Small intestine (tissue), 16 donors: ENCODE measurements at places on chromosomes 1 and 21. TPM values are rescaled to one million over a fixed set of nuclear protein-coding genes. Genes with fewer than 3 reads are reported as not detected.

GRCh38 chr1:40818264-40818961, 34.8 kb downstream of the KCNQ4 start:
- no peaks in the 10 kb centered on the region for H3K27me3 ChIP-seq
- no peaks in the 10 kb centered on the region for H3K4me1 ChIP-seq
- H3K27ac ChIP-seq, result no peak overlapping the region
- H3K36me3 ChIP-seq, result no peaks in the 10 kb centered on the region
- peak overlapping the region; percentile 42 for H3K4me3 ChIP-seq

SUSD4 gene
- not detected for polyA plus RNA-seq

GRCh38 chr1:31730336-31731048, 26.7 kb upstream of the COL16A1 start:
- no peak overlapping the region for H3K27ac ChIP-seq
- H3K27me3 ChIP-seq, result no peaks in the 10 kb centered on the region
- H3K36me3 ChIP-seq, result peaks cover 80% of the 10 kb centered on the region

GRCh38 chr1:32948390-32948722, 16.3 kb downstream of the RNF19B start:
- H3K27me3 ChIP-seq, result no peaks in the 10 kb centered on the region
- peaks cover 10% of the 10 kb centered on the region for H3K4me1 ChIP-seq
- no peak for DNase-seq
- H3K4me3 ChIP-seq, result no peak overlapping the region
- H3K27ac ChIP-seq, result peak overlapping the region; percentile 86
- peaks cover 30% of the 10 kb centered on the region for H3K36me3 ChIP-seq

DNA sequence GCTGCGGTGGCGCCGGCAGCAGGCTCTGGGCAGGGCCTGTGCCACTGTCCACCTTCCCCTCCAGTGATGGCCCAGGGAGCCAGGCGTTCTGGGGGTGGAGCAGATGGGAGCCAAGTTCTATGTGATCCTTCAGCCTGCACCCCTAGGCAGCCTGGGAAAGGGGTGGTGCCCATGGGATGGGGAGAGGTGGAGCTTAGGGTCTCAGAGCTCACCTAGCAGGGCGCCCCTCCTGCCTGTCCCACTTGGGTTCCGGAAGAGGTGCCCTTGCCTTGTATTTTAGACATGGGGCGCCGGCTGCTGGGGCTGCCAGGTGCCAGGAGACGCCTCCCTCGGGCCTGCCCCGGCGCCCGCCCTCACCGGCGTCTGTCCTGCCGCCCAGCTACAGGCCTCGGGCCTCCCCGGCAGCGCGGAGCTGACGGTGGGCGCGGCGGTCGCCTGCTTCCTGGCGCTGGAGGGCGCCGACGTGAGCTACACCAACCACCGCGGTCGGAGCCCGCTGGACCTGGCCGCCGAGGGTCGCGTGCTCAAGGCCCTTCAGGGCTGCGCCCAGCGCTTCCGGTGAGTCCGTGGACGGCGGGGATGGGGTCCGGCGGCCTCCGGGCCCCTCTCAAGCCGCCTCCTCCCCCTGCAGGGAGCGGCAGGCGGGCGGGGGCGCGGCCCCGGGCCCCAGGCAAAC, 3.1 kb upstream of the MMP23B start:
- no peaks in the 10 kb centered on the region for H3K36me3 ChIP-seq
- no peaks in the 10 kb centered on the region for H3K4me1 ChIP-seq
- no peak for DNase-seq
- H3K4me3 ChIP-seq, result no peak overlapping the region

TMEM240 gene
- polyA plus RNA-seq, result 1.6 TPM

DNA sequence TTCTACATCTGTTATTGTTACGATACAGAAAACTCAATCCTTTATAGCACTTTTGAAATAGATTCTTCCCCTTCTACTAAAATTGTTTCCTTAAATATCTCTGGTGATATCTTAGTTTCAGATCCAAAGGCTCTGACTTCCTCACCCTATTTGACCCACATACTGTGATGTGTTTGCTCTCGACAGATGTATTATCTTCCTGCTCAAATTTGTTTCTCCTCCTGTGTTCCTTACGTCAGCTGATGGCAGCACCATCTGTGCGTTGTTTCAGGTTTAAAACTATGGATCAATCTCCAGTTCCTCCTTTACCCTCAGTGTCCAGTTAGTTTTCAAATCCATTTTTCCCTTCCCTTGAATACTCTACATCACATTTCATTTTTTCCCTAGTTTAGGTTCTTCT, 274.4 kb downstream of the RYR2 start:
- no peak for DNase-seq
- no peaks in the 10 kb centered on the region for H3K27me3 ChIP-seq
- H3K4me1 ChIP-seq, result no peaks in the 10 kb centered on the region
- H3K36me3 ChIP-seq, result no peaks in the 10 kb centered on the region
- no peak overlapping the region for H3K27ac ChIP-seq

KRTAP7-1 gene
- polyA plus RNA-seq, result not detected

FAM78B gene
- polyA plus RNA-seq, result 1.3 TPM

DNA sequence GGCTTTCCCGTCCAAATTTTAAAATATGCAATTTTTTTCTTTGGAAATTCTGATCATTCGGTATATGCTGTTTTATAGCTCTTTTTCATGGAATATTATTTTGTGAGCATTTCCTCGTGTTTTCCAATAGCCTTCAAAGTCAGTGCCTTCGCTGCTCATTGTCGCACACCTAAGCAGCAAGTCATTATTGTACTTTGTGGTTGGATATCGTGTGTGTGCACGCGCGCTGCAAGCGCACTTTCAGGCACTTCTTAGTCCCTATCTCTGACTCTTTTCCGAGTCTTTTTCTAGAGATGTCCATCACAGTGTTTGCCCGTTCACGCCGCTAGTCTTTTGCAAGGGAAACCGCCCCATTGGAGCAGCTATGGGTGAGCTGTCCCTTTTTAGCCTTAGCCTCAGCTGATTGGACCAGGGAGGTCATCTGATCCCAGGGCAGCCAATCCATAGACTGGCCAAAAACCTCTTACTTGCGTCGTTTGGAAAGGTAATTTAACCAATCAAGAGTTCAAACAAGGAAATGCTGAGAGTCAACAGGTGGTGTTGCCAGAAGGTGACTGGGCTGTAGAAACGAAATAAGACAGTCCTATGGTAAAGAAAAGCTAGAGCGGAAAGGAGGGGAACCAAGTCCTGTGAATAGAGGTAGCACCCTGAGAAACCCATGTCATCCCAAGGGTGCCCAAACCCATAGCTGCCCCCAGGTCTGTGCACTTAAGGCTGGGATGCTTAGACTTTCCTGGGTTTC, 710 bp upstream of the HYI start:
- peaks cover 10% of the 10 kb centered on the region for H3K36me3 ChIP-seq
- peak; percentile 97 for DNase-seq
- peak overlapping the region; percentile 61 for H3K4me3 ChIP-seq
- no peaks in the 10 kb centered on the region for H3K27me3 ChIP-seq
- peaks cover 23% of the 10 kb centered on the region for H3K4me1 ChIP-seq

NTRK1 gene
- not detected for polyA plus RNA-seq

DNA sequence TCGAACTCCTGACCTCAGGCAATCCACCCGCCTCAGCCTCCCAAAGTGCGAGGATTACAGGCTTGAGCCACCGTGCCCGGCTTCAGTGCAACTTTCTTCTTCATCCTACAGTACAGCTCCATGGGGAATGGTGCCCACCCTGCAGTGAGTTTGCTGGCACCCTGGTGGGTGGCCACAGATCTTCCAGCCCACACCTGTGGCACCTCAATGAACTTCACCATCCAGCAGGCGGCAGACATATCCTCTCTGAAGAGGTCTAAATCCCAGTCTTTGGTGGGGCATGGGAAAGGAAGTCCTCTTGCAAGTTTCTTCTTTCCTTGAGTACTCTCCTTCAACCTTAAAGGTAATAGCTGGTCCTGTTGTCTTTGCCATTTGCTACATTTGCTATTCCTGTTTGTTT, 18.1 kb upstream of the ZBTB8A start:
- no peak for DNase-seq
- no peak overlapping the region for H3K27ac ChIP-seq
- no peaks in the 10 kb centered on the region for H3K36me3 ChIP-seq
- H3K4me1 ChIP-seq, result no peaks in the 10 kb centered on the region
- H3K27me3 ChIP-seq, result no peaks in the 10 kb centered on the region
- no peak overlapping the region for H3K4me3 ChIP-seq

- no peaks in the 10 kb centered on the region for H3K36me3 ChIP-seq
- no peak overlapping the region for H3K4me3 ChIP-seq
- H3K4me1 ChIP-seq, result peaks cover 4% of the 10 kb centered on the region
Measured at GRCh38 chr1:21152423-21153100, 24.1 kb downstream of the EIF4G3 start.

GRCh38 chr21:16422702-16423101, 692.9 kb downstream of the USP25 start:
- H3K4me1 ChIP-seq, result no peaks in the 10 kb centered on the region
- no peak overlapping the region for H3K4me3 ChIP-seq
- no peaks in the 10 kb centered on the region for H3K27me3 ChIP-seq
- H3K36me3 ChIP-seq, result no peaks in the 10 kb centered on the region

DNA sequence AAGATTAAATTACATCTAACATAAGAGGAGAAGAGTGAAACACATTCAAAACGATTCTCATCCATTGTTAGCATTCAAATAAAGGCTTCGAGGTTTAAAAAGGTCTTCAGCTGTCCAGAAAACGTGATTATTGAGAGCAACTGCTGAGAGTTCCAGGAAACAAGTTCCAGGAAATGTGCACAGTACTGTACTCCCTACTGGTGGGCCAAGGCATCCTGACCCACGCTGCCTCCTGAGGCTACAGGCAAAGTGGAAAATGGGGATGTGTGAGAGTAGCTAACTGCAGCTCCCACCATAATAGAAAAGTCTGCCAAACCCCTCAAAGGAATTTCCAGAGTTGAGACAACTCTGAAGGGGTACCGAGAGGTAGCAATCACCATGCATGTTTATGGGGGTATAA, 2.0 kb downstream of the VAV3 start:
- H3K4me3 ChIP-seq, result no peak overlapping the region
- no peak for DNase-seq
- no peaks in the 10 kb centered on the region for H3K36me3 ChIP-seq
- H3K27ac ChIP-seq, result no peak overlapping the region
- H3K4me1 ChIP-seq, result no peaks in the 10 kb centered on the region

DNA sequence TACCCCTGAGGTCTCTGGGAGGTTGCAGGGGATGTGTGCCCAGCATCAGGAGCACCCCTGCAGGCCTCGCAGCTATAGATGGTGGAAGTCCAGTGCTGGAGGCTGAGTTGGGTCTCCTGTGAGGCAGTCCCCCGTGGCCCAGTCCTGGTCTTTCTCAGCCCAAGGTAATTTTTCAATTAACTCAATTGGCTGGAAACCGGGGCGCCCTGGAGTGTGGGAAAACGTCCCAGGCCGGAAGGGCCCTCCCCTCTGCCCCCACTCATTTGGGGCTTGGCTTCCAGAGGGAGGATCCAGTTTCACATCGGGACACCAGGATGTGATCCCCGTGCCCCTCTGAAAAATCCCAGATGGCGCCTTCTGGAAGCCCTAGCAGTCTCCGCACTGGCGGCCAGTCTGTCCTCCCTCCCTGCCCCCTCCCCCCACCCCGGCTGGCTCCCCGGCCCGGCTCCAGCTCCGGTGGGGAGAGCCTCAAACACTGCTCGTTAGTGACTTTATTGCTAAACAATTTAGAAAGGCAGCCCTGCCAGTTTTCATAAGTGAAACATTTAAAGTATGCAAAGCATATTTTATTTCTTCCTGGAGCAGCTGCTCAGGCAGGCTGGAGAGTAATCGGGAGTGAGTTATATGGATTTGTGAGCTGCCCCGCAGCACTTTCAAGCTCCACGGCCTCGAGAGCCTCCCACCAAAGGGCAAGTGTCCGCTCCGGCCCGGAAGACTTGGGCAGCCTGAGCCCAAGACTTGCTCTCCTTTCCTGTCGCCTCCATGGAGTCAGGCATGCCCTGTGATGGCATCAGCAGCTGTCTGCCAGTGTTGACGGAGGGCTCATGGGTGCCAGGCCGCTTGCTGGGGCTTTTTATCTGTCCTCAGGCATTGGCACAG, 208.2 kb upstream of the TMEM51 start:
- DNase-seq, result no peak
- H3K27me3 ChIP-seq, result no peaks in the 10 kb centered on the region
- no peaks in the 10 kb centered on the region for H3K36me3 ChIP-seq
- peak overlapping the region; percentile 70 for H3K27ac ChIP-seq
- H3K4me3 ChIP-seq, result no peak overlapping the region
- peaks cover 19% of the 10 kb centered on the region for H3K4me1 ChIP-seq

DNAJC8 gene
- 62.2 TPM for polyA plus RNA-seq

GRCh38 chr1:228208831-228209551, 1.1 kb downstream of the OBSCN start:
- H3K4me1 ChIP-seq, result no peaks in the 10 kb centered on the region
- no peak for DNase-seq

GRCh38 chr1:203267912-203268311, 37.4 kb upstream of the BTG2 start:
- H3K27ac ChIP-seq, result no peak overlapping the region
- H3K4me1 ChIP-seq, result no peaks in the 10 kb centered on the region
- peak overlapping the region; percentile 77 for H3K4me3 ChIP-seq
- no peaks in the 10 kb centered on the region for H3K36me3 ChIP-seq
- DNase-seq, result no peak

- H3K27me3 ChIP-seq, result no peaks in the 10 kb centered on the region
- H3K4me1 ChIP-seq, result no peaks in the 10 kb centered on the region
- H3K27ac ChIP-seq, result no peak overlapping the region
Measured at GRCh38 chr1:73056826-73057225, 774.5 kb upstream of the NEGR1 start.

GRCh38 chr1:168379104-168379860, 98.6 kb downstream of the TBX19 start:
- no peaks in the 10 kb centered on the region for H3K36me3 ChIP-seq
- no peak overlapping the region for H3K27ac ChIP-seq
- H3K4me1 ChIP-seq, result no peaks in the 10 kb centered on the region
- no peaks in the 10 kb centered on the region for H3K27me3 ChIP-seq

- H3K4me3 ChIP-seq, result no peak overlapping the region
- DNase-seq, result no peak
- H3K27ac ChIP-seq, result peak overlapping the region; percentile 49
Measured at GRCh38 chr1:198519639-198520501, 20.6 kb downstream of the ATP6V1G3 start.

DNA sequence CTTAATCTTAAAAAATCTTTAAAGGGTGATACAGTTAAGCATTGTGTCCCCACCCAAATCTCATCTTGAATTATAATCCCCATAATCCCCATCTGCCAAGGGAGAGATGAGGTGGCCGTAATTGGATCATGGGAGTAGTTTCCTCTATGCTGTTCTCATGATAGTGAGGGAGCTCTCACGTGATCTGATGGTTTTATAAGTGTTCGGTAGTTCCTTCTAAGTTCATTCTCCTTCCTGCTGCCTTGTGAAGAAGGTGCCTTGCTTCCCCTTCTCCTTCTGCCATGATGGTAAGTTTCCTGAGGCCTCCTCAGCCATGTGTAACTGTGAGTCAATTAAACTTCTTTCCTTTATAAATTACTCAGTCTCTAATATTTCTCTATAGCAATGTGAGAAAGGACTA, 10.7 kb downstream of the DHRS3 start:
- DNase-seq, result no peak
- H3K27ac ChIP-seq, result no peak overlapping the region
- H3K36me3 ChIP-seq, result peaks cover 60% of the 10 kb centered on the region

GRCh38 chr1:1890506-1891348, at the start of gene GNB1:
GNB1 (minus strand) TSS chr1:1891087; CDS start chr1:1825453, 65,634 bp downstream.
- peak within 1 kb of the TSS; percentile 97 for H3K4me3 ChIP-seq
- H3K27me3 ChIP-seq, result no peaks in the 10 kb centered on the region
- H3K36me3 ChIP-seq, result no peaks in the 10 kb centered on the region
- peak within 1 kb of the TSS; percentile 97 for H3K27ac ChIP-seq
- peaks cover 16% of the 10 kb centered on the region for H3K4me1 ChIP-seq

PADI1 gene
- polyA plus RNA-seq, result 0.10 TPM

CREB3L4 gene
- 16.9 TPM for polyA plus RNA-seq
